ENCODE measurements at places on chromosomes 6 and 20. TPM values are rescaled to one million over a fixed set of nuclear protein-coding genes. Genes with fewer than 3 reads are reported as not detected.

GRCh38 chr20:1241456-1241855, 15.6 kb downstream of the RAD21L1 start:
- no peak overlapping the region for H3K27ac ChIP-seq
- H3K4me1 ChIP-seq = no peaks in the 10 kb centered on the region
- no peaks in the 10 kb centered on the region for H3K36me3 ChIP-seq
- H3K27me3 ChIP-seq = no peaks in the 10 kb centered on the region
- H3K4me3 ChIP-seq = no peak overlapping the region

DNA sequence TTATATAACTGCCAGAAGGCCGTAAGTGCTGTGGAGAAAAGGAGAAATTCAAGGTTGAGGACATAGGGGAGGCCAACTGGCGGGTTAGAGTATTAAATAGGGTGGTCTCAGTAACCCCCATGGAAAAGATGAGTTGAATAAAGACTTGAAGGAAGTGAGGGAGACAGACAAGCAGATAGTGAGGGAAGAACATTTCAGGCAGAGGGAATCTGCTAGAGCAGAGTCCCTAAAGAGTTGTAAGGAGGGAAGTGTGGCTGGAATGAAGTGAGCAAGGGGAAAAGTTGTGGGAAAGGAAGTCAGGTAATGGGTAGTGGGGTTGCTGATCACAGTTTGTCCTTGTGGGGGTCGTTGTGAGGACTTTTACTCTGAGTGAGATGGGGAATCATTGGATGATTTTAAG, 1.4 kb downstream of the KIFC1 start:
- DNase-seq = no peak
- H3K4me1 ChIP-seq = peaks cover 21% of the 10 kb centered on the region
- H3K36me3 ChIP-seq = no peaks in the 10 kb centered on the region
- no peaks in the 10 kb centered on the region for H3K27me3 ChIP-seq

The ZSCAN9 gene
- 4.4 TPM for total RNA-seq

- H3K27ac ChIP-seq = no peak overlapping the region
- no peaks in the 10 kb centered on the region for H3K4me1 ChIP-seq
- H3K4me3 ChIP-seq = no peak overlapping the region
- no peaks in the 10 kb centered on the region for H3K27me3 ChIP-seq
- H3K36me3 ChIP-seq = no peaks in the 10 kb centered on the region
These were observed 192.4 kb downstream of the CD83 start for GRCh38 chr6:14309951-14310445.

- H3K4me3 ChIP-seq = no peak overlapping the region
- no peaks in the 10 kb centered on the region for H3K4me1 ChIP-seq
- no peaks in the 10 kb centered on the region for H3K27me3 ChIP-seq
- no peaks in the 10 kb centered on the region for H3K36me3 ChIP-seq
These were observed 250.8 kb downstream of the DLL1 start for GRCh38 chr6:170040115-170040500.
